A673 (cell line): ENCODE measurements at places on chromosomes 3 and 15. TPM values are rescaled to one million over a fixed set of nuclear protein-coding genes. Genes with fewer than 3 reads are reported as not detected.

DNA sequence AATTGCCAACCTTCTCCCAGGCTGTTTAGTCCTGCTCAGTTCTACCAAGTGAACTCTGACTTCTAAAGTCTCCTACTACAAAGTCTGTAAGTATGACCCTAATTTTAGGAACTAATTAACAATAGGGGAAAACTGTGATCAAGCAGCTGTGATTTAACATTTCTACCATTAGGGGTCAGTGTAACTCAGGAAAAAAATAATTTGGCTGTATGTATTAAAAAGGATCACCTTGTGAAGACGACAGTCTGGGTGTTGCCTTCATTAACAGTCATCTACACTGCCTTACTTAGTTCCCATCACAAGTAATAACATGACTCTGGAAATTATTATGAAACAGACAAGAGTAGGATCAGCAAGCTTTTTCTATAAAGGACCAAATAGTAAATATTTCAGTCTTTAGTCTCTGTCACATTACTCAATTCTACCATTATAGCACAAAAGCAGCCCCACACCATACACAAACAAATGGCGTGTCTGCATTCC lies 4.2 kb upstream of the NPHP3 start:
- DNase-seq: peak; percentile 62

The LIPC gene
- total RNA-seq: not detected in 2 replicates

DNA sequence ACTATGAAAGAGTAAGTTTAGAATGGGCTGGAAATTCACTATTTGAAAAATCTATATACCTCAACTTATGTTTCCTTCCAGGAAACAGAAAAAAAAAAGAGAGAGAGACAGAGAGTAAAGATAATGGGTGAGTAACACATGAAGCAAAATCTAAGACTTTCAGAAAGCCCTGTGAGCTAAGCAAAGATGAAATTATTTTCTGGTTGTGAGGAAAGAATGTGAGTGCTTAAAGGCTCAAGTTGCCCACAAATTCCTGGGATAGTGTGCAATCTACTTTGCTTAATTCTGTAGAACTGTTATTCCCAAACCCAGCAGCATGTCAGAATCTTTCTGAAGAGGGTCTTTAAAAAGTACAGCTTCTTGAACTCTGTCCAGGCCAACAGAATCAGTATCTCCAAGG lies 337.7 kb upstream of the AGTR1 start:
- no peak for DNase-seq

- DNase-seq: no peak
Observed at GRCh38 chr3:171195686-171196085, 169.2 kb upstream of the SLC2A2 start.

- DNase-seq: no peak
Observed at GRCh38 chr3:63304421-63304820, 26.3 kb downstream of the SYNPR start.

The SLC30A4 gene
- total RNA-seq: 0.94 and 1.1 TPM in 2 replicates

DNA sequence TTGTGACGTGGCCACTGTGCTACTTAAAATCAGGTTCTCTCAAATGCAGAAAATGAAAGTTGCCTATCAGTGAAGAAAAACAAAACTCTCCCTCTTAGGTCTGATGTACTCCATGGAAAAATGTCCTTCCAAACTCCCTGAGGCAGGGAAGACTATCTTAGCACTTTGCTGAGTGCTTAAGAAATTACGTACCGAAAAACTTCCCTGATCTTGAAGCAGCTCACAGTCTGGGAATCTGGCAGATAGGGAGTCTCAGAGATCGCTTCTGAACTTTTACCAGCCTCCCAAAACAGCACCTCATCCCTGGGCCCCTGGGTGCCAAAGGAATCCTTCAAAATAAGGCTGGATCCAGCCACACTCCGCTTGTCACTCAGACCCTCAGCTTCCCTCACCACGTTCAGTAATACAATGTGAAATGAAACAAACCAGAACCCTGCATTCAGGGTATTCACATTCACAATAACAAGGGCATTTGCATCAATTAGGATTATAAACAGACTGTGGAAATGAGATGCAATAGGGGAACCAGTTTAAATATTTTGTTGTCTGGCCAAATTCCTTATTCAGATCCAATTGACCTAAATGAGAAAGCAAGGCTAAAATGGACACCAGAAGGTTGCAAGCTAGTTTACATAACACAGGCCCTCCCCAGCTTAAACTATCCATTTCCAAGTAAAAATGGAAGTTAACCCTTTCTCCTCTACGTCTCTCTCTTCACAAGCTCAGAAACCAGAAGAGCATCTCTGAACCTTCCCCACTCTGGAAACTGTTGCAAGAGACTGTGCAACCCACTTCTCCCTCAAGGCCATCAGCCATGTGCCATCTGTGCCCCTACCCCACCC lies 20.9 kb downstream of the OSBPL10 start:
- no peak for DNase-seq
